ENCODE measurements at places on chromosomes 3 and 15.

DNA sequence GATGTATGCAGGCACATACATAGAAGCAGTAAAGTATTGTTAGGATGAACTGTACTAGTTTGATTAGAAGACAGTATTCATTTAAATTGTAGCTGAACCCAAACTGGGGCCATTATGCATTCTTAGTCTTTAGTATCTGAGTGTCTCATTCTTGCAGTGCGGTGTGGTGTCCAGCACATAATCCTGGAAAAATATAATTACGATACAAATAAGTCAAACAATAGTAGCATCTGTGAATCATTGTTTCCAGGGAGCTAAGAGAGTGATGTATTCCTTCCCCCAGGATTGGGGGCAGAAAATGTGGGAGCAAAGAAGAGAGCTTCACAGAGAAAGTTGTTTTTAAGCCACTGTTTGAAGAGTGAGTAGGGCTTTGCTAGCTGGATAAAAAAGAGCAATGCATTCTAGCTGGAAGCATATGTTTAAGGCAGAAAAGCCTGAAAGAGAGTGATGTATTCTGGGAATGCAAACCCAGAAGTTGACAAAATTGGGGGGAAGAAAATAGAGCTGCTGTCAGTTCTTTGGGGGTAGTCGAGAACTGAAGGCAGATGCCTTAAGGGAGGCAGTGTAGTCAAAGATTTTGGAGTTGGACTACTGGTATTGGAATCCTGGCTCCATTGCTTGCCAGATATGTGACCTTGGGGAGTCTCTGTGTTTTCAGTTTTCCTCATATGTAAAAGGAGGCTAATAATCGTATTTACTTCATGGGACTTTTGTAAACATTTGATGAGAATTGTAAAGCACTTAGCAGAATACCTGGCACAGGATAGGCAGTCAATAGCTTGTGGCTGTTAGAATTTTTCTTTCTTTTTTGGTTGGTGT is 14.1 kb downstream of the SLMAP start:
- no peak overlapping the region for H3K27ac ChIP-seq
- H3K36me3 ChIP-seq, result no peaks in the 10 kb centered on the region
- H3K4me1 ChIP-seq, result peaks cover 29% of the 10 kb centered on the region
- H3K4me3 ChIP-seq, result no peak overlapping the region
- ATAC-seq, result no peak

DNA sequence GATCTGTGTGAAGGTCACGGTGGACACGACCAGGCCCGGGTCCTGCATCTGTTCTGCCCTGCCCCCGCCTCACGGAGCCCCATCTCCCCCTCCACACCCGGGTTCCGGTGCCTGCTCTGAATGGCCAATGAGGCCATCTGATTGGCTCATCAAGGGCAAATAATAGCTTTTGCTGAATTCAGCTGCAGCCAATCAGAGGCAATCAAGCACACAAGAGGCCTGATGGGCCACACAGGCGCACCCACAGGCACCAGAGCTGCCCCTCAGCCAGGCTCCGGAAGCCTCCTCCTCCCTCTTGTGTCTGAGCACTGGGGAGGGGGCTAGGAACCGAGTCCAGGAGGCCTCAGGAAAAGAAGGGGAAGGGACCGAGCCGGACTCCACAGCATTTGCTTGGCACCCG is 49.5 kb downstream of the CACNA2D2 start:
- no peak for ATAC-seq
- no peaks in the 10 kb centered on the region for H3K36me3 ChIP-seq
- no peaks in the 10 kb centered on the region for H3K27me3 ChIP-seq
- no peak overlapping the region for H3K4me3 ChIP-seq

GRCh38 chr3:163776743-163777142 is 1301.6 kb downstream of the SI start:
- no peak overlapping the region for H3K4me3 ChIP-seq
- ATAC-seq, result no peak
- no peak overlapping the region for H3K27ac ChIP-seq

DNA sequence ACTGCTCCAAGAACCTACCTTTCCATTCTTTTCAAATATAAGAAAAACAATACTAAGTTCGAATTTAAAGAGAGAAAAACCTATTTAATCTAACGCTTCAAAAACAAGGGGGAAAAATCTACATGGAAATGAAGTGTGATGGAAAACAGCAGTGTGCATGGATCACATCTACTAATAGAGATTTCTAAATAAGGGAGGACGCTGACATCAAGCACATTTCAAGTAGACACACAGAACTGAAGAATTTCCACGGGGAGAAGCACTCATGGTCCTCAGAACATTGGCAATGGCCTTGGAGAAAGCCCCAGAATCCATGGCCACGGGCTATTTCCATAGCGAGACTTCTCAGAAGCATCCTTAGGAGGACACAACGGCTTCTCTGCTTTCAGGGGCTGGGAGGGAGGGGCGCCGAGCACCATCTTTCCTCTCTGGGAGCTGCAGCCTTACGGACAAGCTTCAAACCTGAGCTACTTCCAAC is 1.0 kb downstream of the TASOR start:
- peak overlapping the region; percentile 73 for H3K4me3 ChIP-seq
- peak overlapping the region; percentile 99 for H3K27ac ChIP-seq
- no peaks in the 10 kb centered on the region for H3K27me3 ChIP-seq
- no peaks in the 10 kb centered on the region for H3K4me1 ChIP-seq

DNA sequence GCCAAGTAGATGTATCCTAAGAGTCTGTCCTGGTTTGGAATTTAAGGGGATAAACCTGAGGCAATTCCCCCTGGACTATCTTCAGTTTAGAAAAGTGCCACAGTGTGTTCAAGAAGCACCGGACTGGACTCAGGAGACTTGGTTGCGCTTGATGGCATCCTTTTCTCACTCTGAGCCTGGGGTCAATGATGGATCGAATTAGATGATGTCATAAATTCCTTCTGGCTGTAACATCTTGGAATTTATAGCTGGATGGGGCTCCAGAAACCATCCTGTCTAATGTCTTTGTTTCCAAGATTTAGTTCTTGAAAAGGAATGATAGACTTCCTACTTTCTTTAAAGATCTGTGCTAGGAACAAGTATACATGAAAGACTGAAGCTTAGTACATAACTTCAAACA is 280.6 kb downstream of the LPP start:
- no peak overlapping the region for H3K4me3 ChIP-seq
- H3K36me3 ChIP-seq, result no peaks in the 10 kb centered on the region
- H3K27me3 ChIP-seq, result no peaks in the 10 kb centered on the region
- peaks cover 93% of the 10 kb centered on the region for H3K4me1 ChIP-seq
- no peak overlapping the region for H3K27ac ChIP-seq
- no peak for ATAC-seq
